NCI-H2081 treated with DMSO at 0.1 percent for 48 hours (cell line): ENCODE measurements at places on chromosomes 7 and 10.

DNA sequence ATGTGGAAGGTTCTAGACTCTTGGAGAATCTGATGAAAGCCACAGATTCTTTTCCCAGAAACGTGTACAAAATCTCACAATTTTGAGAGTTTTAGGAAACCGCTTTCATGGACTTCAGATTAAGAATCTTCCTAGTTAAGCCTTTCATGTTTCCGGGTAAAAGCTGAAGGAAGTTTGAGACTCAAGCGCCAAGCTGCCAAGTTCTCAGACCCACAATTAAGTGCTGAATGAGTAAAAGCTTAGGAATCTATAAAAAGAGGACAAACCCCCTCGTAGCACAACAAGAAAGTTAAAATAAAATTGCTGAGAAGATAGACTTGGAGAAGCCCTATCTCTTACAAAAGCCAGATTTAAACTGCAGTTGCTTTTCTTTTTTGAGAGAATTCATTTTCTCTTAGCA is 99.6 kb downstream of the ST8SIA6 start:
- no peak for DNase-seq

DNA sequence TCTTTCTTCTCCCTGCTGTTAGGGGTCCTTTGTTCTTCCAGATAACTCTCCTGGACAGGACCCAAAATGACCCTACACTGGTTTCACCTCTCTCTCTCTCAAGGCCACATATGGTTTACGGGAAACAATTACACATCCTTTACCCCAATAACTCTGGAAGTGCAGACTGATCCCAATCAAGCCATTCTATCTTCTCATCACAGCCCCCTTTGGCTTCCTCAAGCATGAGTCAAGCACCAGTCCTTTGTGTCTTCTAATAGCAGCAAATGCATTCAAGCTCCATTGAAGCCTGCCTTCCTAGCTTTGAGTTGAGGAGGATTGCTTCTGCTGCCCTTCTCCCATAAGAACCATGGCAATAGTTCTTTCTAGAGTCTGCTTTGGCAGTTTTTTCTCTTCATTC is 20.2 kb downstream of the C10orf67 start:
- DNase-seq: no peak

DNA sequence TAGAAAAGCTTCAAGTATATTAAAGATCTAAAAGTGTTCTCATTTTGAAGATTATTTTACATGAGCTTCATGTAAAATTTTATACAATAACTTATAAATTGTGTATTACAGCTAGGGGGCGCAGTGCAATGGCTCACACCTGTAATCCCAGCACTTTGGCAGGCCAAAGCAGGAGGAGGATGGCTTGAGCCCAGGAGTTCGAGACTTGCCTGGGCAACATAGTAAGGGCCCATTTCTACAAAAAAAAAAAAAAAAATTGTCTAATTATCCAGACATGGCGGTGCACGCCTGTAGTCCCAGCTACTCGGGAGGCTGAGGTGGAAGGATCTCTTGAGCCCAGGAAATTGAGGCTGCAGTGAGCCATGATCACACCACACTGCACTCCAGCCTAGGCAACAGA is 16.6 kb downstream of the ACBD5 start:
- DNase-seq: no peak

DNA sequence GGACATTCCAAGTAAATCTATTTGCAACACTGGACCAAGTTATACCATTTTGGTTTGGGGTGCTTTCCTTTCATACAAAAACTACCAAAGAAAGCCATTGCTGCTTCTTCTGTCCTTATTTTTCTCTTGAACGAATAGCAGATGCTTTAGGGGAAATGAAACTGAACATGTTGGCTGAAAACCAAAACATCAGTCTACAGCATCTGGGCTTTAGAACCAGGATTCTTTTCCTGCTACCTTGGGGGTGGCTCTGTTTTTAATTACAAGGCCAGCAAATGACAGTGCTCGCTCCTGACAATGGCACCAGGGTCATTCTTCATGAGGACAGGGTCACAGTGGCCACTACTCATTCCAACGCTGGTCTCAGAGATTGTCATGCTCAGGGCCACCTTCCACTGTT is 80.3 kb downstream of the WDR11 start:
- DNase-seq: no peak

DNA sequence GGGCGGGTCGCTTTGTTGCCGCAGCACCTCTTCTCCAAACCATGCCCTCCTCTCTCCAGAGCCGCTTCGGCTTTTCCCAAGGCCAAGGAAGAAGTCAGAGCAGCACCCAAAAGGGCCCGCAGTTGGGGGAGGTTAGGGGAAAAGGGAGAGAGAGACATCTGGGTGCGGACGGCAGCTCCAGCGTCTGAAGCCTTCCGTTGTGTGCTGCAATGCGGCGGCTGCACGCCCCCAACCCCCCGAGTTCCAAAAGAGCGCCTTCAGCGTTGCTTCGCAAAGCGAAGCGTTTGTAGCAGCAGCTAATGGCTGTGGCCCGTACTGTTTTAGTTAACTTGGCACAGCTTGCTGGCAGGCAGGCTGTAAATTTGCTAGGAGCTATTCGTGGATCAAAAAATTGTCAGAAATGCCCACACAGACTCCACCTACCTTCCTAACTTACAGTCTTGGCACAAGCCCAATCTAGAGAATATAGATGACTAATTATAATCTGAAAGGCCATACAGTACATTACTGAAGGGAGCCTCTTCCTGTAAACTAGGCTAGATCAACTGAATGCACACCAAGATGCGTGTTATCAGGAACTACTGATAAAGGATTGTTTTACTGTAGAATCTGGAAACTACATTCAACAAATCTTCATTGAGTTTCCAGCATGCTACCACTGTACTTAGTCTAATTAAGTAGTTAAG is 1.1 kb upstream of the KBTBD2 start:
- no peak for DNase-seq

GRCh38 chr7:117564080-117564479 is 84.3 kb downstream of the CFTR start:
- no peak for DNase-seq

GRCh38 chr10:101222683-101223273 is 6.5 kb downstream of the LBX1 start:
- DNase-seq: no peak

- no peak for DNase-seq
Measured at GRCh38 chr10:86703176-86703575, 34.9 kb downstream of the LDB3 start.

GRCh38 chr10:95456516-95456915 is 104.7 kb downstream of the SORBS1 start:
- DNase-seq: no peak

DNA sequence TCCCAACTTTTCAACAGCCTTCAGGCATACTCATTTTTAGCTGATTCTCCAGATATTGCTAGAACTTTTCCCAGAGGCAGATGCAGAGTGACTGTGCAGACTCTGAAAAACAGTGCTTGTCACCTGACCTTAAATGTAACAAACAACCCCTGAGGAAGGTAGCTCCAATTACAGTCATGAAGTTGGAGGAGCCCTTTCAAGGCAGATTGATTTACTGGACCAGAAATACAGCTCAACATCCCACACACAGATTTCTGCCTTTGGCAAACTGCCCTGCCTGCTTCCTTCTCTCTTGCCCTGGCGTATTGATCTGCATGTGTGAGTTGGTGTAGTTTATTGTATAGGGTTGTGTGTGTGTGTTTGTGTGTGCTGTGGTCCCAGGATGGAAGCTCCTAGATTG is 38.5 kb downstream of the PYROXD2 start:
- DNase-seq: no peak

GRCh38 chr10:86715156-86715795 is 41.1 kb upstream of the BMPR1A start:
- DNase-seq: no peak

GRCh38 chr10:19817231-19817933 is 1.1 kb downstream of the PLXDC2 start:
- no peak for DNase-seq

DNA sequence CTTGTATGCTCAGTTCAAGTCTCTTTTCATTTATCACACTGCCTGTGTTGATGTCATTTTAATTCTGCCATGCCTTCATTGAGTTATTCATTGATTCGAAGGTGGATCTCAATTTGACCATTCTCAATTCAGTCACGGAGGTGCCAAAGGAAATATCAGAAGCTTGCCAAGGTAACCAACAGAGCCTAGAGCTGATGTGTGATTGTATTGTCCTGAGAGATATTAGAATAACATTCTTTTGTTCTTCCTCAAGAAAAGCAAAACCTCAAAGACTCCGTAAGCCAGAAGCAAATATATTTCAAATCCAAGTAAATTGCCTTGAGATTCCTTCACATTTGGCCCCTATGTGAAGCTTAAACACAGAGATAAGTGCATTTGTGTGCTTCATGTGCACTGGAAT is 345.3 kb downstream of the CXCL12 start:
- no peak for DNase-seq

- no peak for DNase-seq
Measured at GRCh38 chr7:29684787-29685650, 121.3 kb upstream of the WIPF3 start.

DNA sequence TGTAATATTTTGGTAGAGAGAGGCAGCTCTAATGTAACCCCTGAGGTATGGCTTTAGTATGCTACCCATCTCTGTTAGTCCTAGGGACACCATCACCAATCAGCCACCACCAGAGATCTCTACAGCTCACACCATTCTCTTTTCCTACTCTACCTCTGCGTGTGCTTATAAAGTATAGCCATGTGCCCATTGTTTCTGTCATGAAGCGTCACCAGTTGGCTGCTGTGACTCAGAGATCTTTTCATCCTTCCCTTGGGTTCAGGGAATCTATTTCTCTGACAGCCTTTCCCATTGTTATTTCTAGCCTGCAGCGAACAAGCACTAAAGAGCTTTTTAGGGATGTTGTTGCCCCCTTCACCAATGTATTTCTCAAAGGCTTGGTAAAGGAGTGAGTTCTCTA is 103.3 kb downstream of the TPST1 start:
- DNase-seq: no peak

GRCh38 chr7:35776686-35777085 is 24.2 kb upstream of the SEPTIN7 start:
- DNase-seq: no peak

- no peak for DNase-seq
Measured at GRCh38 chr10:27637601-27638000, 108.0 kb downstream of the MKX start.

GRCh38 chr7:64884085-64884912 is 18.8 kb upstream of the ZNF273 start:
- no peak for DNase-seq

GRCh38 chr7:138773176-138773575 is 24.6 kb upstream of the TMEM213 start:
- DNase-seq: no peak

GRCh38 chr10:38156416-38157269 is 62.5 kb downstream of the ZNF37A start:
- DNase-seq: no peak

- DNase-seq: no peak
Measured at GRCh38 chr10:95730233-95730632, 25.7 kb upstream of the ENTPD1 start.

GRCh38 chr10:29859521-29860130 is 199.8 kb downstream of the JCAD start:
- no peak for DNase-seq

GRCh38 chr7:63899691-63900393 is 98.8 kb upstream of the ZNF722 start:
- DNase-seq: no peak

DNA sequence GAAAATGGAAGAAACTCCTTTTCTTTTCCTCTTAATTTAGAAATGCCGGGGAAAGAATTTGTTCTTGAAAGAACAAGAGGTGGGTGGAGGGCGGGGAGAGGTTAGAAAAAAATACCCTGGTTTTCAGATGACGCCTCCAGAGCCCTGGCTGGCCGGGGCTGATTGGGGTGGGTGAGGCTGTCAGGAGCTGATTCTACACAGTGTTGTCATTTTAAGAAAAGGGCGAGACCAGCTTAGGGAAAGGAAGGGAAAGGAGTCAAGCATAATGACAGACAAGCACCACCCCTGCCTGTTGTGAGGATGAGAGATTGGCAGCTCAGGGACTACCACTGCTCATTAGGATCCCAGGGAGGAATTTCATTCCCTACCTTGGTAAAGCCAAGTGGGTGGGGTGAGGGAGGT is 9.9 kb upstream of the FAM180A start:
- DNase-seq: no peak

GRCh38 chr7:100649826-100650565 is 6.3 kb downstream of the ACTL6B start:
- no peak for DNase-seq

GRCh38 chr7:67470256-67470751 is 473.7 kb downstream of the TYW1 start:
- no peak for DNase-seq

DNA sequence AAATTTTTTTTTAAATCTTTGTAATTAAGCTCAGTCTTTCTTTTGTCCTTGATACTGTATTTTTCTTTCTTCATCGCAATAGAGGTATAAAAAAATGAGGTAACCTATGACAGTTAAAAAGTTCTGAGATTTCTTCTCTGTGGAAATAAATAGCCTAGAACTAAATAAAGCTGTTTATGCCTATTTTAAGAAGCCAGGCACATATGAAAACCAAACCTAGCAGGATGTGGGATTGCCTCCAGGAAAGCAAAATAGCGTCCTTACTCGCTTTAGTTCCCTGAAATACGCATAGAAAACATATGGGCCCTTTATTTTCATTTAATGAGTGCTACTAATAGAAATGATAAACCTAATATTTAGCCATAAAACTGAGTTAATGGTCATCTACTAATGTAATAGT is 6.6 kb downstream of the UBE2D1 start:
- DNase-seq: no peak

- peak; percentile 55 for DNase-seq
Measured at GRCh38 chr7:5494683-5495561, 71.3 kb upstream of the TNRC18 start.

DNA sequence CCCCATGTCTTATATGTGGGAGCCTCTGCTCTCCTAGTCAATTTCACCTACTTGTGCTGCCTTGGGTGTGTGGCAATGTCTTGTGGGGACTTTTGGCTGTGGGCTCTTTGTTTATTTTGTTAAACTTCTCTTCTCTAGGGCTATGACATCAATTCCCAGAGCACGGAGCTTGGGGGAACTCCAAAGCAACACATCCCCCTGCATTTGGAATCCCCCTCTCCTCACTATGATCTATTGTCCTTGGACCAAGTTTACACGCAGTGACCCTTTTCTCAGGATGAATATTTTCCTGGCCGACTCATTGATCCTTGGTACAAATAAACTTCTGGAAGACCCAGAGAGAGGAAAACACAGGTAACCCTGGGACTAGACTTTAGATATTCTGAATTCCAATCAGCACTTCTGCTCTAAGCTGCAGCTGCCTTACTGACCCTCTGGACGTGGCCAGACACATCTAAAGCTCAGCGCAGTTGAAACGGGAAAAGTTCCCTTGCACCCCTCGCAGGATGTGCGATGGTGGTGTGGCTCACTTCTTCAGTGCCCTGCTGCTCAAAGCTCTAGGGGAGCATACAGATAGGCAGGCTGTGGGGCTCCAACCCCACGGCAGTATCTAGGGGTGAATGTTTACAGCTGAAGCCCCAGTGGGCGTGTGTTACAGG is 110.8 kb downstream of the TMEM178B start:
- DNase-seq: no peak

- no peak for DNase-seq
Measured at GRCh38 chr10:112363696-112364688, 9.9 kb upstream of the ACSL5 start.

DNA sequence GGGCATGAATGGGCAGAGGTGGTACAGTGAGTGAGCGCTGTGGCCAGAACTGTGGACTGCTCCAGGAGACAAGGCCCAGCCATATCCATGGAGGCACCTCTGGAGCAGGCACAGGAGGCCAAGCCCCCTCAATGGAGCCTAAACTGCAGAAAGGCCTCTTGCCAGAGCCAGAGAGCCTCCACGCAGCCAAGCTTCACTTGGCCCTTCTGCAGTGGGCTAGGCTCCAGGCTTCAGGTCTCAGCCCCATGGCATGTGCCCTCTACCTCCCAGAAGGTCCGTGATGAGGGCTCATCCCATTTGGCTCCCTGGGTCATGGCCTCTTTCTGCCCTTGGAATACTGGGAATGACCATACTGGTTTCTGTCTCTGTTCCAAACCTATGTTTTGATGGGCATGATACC is 8.9 kb downstream of the PDE1C start:
- no peak for DNase-seq
